ENCODE measurements at places on chromosomes 12 and 14. TPM values are rescaled to one million over a fixed set of nuclear protein-coding genes. Genes with fewer than 3 reads are reported as not detected.

GRCh38 chr12:99996095-99996494, 11.4 kb upstream of the ANKS1B start:
- no peaks in the 10 kb centered on the region for H3K4me1 ChIP-seq
- H3K4me3 ChIP-seq: no peak overlapping the region
- H3K27ac ChIP-seq: no peak overlapping the region

- DNase-seq: no peak
- H3K27ac ChIP-seq: no peak overlapping the region
- H3K4me3 ChIP-seq: no peak overlapping the region
- no peaks in the 10 kb centered on the region for H3K4me1 ChIP-seq
These were observed 296.9 kb downstream of the NUAK1 start for GRCh38 chr12:105841840-105842239.

DNA sequence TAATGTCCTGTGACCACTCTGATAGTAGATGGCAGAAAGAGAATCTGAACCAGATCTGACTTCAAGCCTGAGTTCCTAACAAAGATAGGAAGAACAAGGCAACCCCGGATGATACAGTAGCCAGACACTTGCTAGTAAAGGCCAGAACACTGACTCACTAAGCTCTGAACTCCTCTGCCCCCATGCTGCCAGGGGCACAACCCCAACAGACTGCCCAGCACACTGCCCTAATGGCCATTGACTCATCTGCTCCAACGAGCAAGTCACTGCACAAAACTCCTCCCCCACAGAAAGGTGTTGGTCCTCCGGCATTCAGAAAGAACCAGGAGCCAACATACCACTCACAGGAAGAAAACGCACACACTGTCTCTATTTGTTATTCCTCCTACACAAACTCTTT, 179.6 kb upstream of the NUDT4 start:
- no peak overlapping the region for H3K27ac ChIP-seq
- H3K36me3 ChIP-seq: no peaks in the 10 kb centered on the region
- H3K4me1 ChIP-seq: no peaks in the 10 kb centered on the region
- no peaks in the 10 kb centered on the region for H3K27me3 ChIP-seq

DNA sequence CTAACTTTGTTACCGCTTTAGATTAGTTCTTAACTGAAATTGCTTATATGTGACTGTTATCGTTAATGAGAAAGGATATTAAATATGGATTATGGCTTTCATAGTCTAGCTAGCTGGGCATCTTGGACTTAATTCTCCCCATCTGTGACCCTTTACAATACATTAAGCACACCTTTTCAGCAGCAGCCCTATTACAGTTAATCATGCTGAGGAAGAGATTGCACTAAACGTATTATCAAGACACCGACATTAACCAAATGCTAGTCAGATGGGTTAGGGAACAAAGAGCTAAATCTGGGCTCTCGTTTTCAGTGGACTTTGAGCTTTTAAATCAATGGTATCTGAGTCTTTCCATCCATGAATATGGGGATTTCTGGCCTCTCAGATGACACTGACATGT, 447.5 kb upstream of the DCN start:
- H3K27me3 ChIP-seq: no peaks in the 10 kb centered on the region
- no peaks in the 10 kb centered on the region for H3K36me3 ChIP-seq
- H3K4me3 ChIP-seq: no peak overlapping the region
- H3K4me1 ChIP-seq: no peaks in the 10 kb centered on the region
- no peak overlapping the region for H3K27ac ChIP-seq

Gene ZFC3H1
- total RNA-seq: 121 TPM

Gene KCNH3
- total RNA-seq: 2.4 TPM

Gene OTX2
- total RNA-seq: not detected

Measured in CD4-positive, alpha-beta memory T cell (primary cell).